ENCODE measurements at places on chromosomes 13 and 19.

GRCh38 chr19:47492137-47492533 is 8.1 kb upstream of the KPTN start:
- no peak for DNase-seq

DNA sequence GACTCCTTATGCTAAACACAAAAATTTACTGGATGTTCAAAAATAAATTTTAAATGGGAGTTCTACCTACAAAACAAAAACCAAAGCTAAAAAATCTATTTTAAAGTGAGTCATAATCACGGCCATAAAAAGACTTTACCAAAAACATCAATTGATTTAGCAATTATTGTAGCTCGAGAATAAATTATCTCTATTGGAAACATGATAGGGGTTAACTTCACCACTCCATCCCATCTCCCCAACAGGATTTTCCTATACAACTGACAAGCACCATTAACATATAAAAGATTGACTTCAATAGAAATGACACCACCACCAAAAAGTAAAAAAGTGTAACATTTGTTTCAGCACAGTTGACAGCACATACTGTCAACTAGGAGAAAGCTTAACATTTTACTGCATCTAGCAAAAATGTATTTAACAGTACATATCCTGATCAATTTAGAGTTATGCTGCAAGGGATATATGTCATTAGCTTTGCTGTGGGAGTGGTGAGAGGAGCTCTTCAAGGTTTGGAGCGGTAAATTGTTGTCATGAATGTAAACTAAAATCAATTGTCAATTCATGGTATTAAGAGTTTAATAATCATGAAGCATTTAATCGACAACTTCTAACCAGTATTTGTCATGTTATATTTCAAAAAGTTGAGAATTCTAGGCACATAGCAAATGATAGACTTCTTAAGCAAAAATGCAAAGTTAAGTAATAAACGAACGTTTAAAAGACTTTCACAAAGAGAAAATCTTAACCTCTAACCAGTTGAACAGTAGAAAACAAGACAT is 3.8 kb downstream of the UBL3 start:
- no peak for DNase-seq

DNA sequence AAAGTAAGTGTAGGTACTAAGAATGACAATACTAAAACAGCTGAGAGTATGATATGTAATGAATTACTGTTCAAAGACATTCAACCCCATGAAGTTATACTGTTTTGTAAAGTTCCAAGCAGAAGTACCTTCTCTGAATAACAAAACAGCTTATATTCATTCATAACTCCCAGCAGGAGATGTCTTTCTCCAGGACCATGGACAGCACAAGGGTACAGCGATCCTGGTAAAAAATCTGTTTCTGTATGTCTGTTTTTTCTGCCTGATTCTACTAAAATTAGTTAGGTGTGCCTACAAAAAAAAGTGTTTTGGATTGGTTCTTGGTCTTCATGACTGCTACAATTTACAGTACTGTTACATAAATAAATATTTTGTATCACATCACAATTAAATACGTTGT is 172.5 kb upstream of the SLITRK5 start:
- DNase-seq, result no peak

DNA sequence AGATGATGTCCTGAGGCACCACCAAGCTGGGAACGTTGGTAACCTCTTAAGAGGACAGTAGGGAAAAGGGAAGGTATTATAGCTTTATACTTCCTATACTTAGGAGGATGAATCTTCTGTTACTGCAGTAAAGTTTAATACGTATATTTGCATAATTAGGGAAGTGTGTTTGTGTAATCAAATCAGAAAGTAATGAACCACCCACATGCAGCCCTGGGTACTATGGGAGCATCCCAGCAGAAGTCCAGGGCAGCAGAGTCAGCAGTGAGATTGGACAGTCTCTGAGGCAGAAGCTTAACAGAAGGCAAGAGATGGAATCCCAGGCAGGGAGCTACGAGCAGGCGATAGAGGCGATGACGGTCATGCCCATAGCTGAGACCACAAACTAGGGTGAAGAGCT is 12.5 kb downstream of the SAFB start:
- DNase-seq, result no peak

GRCh38 chr19:16420336-16420676 is 51.5 kb downstream of the EPS15L1 start:
- DNase-seq, result no peak

DNA sequence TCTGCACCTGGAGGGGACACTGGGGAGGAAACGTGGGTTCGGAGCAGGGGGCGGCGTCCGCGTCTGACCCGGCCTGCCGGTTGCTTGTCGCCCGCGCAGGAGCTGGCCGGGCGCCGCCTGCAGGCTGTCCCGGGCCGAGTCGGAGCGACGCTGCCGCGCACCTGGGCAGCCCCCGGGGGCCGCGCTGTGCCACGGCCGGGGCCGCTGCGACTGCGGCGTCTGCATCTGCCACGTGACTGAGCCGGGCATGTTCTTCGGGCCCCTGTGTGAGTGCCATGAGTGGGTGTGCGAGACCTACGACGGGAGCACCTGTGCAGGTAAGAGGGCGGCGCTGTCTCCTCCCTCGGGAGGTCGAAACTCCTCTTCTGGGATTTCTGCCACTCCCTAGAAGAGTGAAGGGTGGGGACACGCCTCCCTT is 1.3 kb downstream of the ITGBL1 start:
- DNase-seq, result no peak

GRCh38 chr19:42214810-42215485 is 2.5 kb downstream of the DEDD2 start:
- DNase-seq, result no peak

DNA sequence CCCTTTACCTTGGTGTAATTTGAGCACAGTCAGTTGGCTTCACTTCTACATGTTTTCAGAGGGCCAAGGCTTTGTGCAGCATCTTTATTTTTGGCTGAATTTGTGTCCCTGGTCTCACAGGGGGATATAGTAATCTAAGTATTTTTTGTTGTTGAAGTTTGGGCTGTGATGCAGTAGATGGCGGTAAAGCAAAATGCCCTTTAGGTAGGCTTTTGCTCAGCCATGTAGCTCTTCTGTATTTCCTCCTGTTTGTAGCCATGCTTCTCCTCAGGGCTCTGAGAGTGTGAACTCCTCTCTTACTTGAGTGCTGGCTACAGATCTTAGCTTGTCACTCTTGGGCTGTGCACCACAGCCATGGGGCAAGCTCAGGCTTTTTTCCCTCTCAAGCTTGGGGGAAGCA is 328.6 kb downstream of the SLITRK5 start:
- DNase-seq, result no peak

DNA sequence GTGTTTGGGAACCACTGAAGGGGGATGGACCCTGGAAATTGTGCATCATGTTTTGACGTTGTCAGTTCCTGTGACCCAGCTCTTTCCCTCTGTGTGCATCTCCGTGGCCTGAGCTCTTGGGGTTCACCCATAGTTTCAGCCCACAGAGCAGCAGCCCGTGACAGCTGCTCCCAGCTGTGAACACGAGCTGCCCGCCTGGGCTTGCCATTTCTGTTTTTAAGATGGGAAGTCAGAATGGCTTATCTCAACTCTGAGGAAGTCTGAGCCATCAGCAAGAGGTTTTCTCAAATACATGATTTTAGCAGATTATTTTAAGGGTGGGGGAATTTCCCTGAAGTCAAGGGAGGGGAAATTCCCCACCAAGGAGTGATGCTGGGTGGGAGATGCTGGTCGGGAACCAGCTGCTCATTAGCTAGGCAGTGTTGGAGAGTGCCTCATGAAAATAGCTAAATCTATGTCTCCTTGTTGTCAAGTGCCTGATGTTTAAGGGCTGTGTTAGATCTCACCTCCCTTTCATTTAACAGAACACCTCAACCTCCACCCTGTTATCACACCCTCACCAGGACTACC is 34.8 kb upstream of the C1QTNF9 start:
- DNase-seq, result no peak

GRCh38 chr19:16572332-16573211 is at the start of gene SLC35E1:
SLC35E1 (minus strand) TSS chr19:16572415; CDS start chr19:16572364, 51 bp downstream.
- DNase-seq, result peak; percentile 98

GRCh38 chr19:33129901-33130300 is 2.0 kb upstream of the WDR88 start:
- no peak for DNase-seq

GRCh38 chr13:73967397-73968165 is 166.6 kb downstream of the KLF12 start:
- no peak for DNase-seq

DNA sequence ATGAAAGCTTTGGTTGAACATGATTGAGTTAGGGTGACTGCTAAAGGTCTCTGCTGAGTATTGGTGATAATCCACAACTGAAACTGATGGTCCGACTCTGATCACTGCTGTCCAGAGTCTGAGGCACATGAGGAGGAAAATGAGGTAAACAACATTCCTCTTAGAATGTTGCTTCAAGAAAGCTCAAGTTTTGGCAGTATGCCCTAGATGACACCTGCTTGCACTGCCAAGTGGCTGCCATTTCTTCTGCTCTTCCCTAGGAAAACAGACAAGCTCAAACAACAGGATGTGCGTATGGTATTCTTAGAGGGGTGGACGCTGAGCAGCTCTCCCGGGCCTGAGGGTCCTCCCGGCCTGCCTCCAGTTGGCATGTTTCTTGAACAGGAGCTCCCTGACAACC is 15.2 kb upstream of the MTIF3 start:
- no peak for DNase-seq

DNA sequence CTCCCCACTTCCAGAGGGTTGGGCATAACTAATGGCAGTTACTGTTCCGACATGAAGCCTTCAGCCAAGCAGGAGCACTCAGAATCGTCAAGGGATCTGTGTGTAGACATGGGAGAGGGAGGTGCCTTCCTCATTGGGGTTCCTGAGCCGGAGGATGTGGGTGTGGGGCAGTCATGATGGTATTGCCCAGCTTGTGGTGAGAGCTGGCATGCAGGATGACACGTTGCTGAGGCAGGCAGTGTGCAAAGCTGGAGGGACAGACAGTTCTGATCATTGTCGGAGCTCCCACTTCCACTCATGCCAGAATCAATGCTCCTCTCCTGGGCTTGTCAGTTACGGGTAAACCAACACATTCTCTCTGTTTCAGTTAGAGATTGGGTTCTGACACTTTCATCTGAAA is 83.9 kb upstream of the TSC22D1 start:
- no peak for DNase-seq

DNA sequence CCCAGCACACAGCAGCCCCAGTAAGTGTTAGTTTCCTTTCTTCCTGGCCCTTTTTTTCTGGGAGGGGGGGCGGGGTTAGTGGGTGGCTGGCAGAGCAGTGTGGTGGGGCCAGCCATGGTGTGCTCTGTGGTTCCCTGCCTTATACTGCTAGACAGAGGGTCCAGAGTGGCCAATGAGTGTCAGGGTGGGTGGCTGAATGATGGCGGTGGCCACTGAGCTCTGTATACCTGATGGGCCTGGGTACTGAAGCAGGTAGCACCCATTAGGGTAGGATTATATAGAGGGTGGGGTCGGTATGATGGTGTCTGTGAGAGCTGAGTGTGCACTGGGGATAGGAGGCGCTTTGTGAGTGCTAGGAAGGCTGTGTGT is 13.8 kb downstream of the CIC start:
- no peak for DNase-seq

- DNase-seq, result no peak
These were observed 238.7 kb downstream of the EFNB2 start for GRCh38 chr13:106296723-106297122.

DNA sequence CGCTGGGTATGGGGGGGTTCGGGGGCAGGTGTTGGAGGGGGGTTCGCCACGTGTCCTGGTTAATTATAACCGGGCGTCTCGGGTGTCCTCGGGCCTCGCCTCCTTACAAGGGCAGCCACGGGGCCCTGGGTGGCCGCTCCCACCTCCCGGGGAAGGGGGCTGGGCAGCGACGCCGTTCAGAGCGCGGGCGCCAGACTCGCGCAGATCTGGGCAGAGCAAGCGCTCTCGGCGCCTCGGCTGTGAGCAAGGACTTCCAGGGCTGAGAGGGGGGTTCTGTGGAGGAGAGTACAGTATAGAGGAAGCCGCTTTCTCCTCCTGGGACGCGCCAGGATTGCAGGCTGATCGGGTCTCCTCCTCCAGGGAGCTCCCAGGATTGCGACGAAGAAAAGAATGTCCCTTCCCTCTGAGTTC is 1.0 kb upstream of the CKM start:
- DNase-seq, result no peak

- DNase-seq, result no peak
These were observed 5.7 kb upstream of the CA11 start for GRCh38 chr19:48651683-48652048.

GRCh38 chr13:49759503-49759902 is 33.0 kb downstream of the KPNA3 start:
- DNase-seq, result no peak

- DNase-seq, result peak; percentile 27
These were observed 76.0 kb downstream of the TEX29 start for GRCh38 chr13:111396457-111396856.

DNA sequence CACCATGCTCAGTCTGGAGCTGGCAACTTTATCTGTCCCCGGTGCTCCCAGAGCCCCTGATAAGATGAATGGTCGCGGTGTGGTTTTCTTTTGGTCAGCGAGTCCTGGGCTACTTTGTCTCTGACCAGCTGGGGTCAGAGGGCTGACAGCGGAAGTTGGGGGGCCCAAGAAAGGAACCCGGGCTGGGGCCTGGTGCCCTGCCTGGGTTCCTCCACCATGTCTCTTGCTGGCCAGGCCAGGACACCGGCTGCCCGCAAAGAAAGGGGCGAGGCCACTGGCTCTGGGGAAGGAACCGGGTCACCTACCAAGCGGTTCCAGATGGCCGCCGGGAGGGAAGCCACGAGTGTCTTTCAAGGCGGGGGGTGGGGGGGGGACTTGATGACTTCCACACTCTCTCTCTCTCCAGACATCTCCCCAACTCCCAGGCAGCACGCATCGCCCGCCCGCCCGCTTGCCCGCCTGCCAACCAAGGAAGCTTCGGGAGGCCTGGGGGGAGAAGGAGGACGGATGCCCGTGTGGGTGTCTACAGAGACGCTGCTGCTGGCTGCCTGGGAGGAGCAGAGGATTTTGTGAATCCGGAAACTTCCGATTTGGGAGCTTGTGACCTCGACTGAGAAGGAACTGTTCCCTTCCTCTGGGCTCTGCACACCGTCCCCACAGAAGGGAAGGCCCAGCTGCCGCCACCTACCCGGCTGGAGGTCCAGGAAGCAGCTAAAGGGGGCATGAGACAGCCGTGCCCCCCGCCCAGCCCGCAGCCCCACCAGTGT is 1.1 kb downstream of the PIP5K1C start:
- no peak for DNase-seq

- DNase-seq, result no peak
These were observed 9.9 kb upstream of the ACP7 start for GRCh38 chr19:39074205-39074692.
